Anterior cingulate cortex (tissue), 58 donors: ENCODE measurements at places on chromosomes 7 and 10.

DNA sequence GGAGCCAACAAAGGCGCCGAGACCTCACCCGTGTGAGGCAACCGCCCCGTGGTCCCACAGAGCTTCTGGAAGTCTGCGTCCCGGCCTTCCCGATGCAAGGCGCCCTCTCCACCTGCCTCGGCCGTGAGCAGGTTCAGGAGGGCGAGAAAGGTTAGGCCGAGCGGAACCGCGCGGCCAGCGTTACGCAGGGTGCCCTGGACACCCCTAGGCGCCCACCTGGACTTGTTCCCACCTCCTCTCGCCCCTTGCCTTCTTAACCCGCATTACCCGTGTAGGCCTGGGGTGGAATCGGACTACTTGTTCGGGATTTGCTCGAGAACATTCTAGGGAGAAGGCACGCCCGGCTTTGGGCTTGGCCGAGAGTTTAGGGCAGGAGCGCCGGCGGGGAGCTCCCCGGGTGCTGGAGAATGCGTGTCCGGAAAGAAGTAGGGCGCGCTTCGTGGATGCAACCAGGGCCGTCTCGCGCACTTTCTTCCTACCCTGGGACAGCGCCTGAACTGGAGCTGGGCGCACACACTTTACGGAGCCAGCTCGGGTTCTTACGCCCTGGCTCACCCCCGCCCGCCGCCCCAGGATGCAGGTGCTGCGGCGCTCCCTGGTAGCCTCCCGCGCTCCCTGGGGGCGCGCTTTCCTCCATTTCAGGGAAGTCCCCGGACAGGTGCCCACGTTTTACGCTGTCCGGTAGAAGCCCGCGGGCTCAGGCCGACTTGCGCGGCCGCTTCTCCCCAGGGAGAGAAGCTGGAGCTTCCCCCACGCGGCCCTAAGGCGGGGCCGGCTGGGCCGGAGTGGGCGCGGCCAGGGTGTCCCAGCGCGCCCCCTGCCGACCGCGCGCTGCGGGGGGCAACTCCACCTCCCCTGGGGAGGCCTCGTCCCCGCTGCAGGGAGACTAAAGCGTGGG is 74.5 kb downstream of the INSIG1 start:
- no peak for DNase-seq

- no peak for DNase-seq
These were observed 100.9 kb upstream of the FAM171A1 start for GRCh38 chr10:15472008-15472407.

- no peak for DNase-seq
These were observed 19.1 kb upstream of the FAM53B start for GRCh38 chr10:124763267-124763666.

- no peak for DNase-seq
These were observed 95.2 kb downstream of the GLCCI1 start for GRCh38 chr7:8063706-8064297.

GRCh38 chr10:96390460-96390864 is 31.7 kb upstream of the OPALIN start:
- DNase-seq = peak; percentile 90

- no peak for DNase-seq
These were observed 383.6 kb upstream of the TPK1 start for GRCh38 chr7:145219461-145219860.

DNA sequence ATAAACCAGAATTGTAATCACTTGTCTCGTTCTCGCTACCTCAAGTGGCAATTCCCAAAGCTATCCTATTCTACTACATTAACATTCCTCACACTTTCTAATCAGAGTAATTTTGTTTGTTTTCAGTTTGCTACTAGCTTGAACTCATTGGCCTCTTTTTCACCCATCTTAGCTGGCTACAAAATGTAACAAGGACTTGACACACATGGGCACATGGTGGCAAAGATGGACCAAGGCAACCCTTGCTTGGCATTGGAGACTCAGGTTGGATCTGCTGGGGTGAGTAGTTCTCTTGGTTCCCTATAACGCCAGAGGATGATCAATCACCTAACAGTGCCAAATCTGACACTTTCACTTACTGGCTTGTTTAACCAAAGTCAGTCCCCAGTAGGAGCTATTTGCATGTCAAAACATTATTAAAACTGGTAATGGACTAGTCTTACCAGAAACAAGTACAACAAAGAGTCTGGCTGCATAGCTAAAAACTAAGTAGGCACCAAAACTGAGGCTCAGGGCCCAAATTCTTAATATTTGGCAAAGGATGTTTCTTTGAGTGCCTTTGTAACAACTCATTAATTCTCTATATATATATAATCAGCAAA is 1.9 kb downstream of the USP6NL start:
- no peak for DNase-seq

DNA sequence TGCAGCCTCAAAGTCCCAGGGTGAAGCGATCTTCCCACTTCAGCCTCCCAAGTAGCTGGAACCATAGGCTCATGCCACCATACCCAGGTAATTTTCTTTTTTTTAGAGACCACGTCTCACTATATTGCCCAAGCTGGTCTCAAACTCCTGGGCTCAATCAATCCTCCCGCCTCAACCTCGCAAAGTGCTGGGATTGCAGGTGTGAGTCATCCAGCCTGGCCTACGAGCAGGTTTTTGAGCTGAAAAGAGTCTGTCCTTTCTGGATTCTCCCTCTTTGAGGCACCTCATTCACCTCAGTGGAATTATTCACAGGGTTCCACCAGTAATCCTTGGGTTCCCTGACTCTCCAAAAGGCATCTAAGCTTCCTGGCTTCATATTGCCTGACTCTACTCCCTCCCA is 7.6 kb upstream of the LEP start:
- no peak for DNase-seq

DNA sequence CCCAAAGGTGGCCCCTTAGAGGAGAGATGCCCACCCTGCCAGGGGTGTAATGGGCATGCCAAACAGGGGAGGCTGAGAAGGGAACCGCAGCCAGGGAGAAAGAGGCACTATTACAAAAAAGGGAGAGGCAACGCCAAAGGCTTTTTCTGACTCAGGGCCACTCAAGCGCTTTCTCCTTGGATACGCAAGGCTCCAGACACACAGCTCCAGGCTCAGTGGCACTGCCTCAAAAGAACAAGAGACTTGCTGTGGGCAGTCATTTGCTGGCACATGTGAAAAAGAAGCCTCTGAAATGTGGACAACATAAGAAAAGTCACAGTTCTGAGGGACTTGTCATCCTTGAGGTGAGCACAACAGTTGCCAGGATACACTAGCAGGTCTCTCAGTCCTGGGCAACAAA is 128.4 kb downstream of the DGKI start:
- DNase-seq = peak; percentile 13

- DNase-seq = no peak
These were observed 66.3 kb downstream of the PRKAG2 start for GRCh38 chr7:151810441-151811232.

- no peak for DNase-seq
These were observed 264.6 kb upstream of the BMPER start for GRCh38 chr7:33640741-33641140.

- no peak for DNase-seq
These were observed 81.1 kb upstream of the MBL2 start for GRCh38 chr10:52853704-52854103.

DNA sequence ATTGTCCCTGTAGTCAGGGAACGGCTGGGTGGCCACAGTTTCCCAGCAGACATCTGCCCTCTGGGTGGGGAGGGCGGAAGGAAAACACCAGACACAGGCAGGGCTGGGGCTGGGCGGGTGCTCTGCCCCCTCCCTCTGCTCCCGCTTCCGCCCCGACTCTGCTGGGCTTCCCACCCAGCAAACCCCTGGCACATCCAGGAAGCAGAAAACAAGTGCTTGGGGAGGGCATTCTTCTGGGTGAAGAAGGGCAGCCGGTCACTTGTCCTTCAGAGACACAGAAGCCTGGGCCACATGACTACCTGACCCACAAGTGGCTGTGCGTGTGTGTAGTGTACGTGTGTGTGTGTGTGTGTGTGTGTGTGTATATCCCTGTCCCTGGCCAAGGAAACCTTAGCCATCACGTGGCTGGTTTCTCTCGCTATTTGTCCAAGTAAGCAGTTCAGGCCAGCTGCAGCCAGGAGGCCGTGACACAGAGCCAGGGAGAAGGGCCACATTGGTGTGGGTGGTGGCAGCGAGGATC is 77.9 kb downstream of the ZMIZ1 start:
- no peak for DNase-seq

DNA sequence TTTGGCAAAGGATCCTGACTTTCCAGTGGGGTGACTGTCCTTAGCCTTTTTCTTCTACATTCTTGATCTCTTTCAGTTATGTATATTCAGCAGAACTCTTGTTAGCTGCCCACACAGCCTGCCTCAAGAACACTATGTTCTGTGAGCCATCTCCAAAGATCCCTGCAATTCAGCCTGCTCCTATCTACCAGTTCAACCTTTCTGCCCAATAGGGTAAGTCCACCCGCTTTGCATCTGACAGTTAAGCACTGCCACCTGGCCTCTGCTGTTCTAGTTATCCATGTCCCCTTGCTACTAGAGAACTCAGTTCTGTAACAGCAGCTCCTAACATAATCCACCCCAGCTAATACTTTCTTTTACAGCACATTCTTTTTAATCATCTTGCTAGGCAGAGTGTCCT is 13.5 kb downstream of the OR9A2 start:
- no peak for DNase-seq

DNA sequence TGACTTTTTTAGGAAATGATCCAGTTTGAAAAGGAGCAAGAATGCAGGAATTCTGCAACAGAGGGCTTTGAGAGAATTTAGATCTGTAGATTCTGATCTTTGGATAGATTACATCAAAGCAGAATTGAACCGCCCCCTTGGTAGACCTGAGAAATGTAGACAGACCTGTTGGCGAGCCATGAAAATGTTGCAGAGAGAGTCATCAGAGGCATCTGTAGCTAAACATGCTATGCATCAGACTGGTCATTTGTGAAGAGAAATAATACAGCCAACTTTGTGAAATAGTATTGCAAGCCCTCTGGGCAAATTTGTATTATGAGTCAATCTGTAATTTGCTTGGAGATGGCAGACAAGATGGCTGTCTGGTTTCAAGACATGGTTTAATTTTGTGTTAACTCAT is 4.3 kb upstream of the C1GALT1 start:
- no peak for DNase-seq

GRCh38 chr10:78575400-78575799 is 493.4 kb upstream of the ZMIZ1 start:
- DNase-seq = no peak

DNA sequence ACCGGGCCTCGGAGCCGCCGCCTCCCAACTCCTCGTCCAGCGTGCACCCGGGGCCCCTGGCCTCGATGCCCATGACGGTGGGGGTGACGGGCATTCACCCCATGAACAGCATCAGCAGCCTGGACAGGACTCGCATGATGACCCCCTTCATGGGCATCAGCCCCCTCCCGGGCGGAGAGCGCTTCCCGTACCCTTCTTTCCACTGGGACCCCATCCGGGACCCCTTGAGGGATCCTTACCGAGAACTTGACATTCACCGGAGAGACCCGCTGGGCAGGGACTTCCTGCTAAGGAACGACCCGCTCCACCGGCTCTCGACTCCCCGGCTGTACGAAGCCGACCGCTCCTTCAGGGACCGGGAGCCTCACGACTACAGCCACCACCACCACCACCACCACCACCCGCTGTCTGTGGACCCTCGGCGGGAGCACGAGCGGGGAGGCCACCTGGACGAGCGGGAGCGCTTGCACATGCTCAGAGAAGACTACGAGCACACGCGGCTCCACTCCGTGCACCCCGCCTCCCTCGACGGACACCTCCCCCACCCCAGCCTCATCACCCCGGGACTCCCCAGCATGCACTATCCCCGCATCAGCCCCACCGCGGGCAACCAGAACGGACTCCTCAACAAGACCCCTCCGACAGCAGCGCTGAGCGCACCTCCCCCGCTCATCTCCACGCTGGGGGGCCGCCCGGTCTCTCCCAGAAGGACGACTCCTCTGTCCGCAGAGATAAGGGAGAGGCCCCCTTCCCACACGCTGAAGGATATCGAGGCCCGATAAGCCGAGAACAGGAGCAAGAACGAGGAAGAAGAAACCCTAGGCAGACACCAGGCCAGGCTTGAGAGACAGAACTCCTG is 341.5 kb upstream of the GALNT17 start:
- no peak for DNase-seq

GRCh38 chr7:120856621-120857352 is 1.2 kb downstream of the TSPAN12 start:
- no peak for DNase-seq

DNA sequence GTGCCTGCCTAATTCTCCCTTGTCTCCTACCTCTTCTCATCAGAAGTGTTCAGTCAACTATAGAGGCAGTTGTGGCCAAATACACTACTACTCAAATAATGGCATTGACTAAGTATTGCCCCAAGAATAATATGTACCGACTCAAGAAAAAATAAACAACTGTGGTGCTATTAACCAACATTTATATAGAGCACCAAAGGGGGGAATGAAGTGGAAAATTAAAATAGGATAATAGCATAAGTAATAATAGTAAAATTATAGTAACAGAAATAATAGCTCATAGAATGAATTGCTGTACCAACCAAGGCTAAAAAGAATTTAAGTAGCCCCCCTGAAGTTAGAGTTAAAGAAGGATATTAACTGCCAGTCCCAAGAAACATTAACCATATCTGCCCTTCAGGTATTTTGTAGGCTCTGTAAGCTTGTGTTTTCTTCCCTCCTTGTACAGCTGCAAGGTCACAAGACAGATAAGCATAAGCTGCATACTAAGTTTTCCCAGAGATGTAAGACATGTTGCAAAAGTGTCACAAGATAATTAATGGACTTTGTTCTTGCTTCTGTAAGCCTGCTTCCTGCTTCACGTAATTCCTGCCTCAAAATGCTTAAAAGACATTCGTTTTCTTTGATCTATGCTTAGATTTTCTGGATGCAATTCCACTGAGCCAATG is 10.9 kb upstream of the CYREN start:
- DNase-seq = no peak

- peak; percentile 6 for DNase-seq
These were observed 77.6 kb upstream of the LRRC4 start for GRCh38 chr7:128108641-128109423.

- no peak for DNase-seq
These were observed 102.2 kb upstream of the ELMO1 start for GRCh38 chr7:37550872-37551271.

- DNase-seq = no peak
These were observed 64.1 kb downstream of the ANLN start for GRCh38 chr7:36453769-36454168.

GRCh38 chr10:44400541-44400940 is 15.6 kb upstream of the CXCL12 start:
- DNase-seq = no peak
